NCI-H187 treated with DMSO at 0.1 percent for 48 hours (cell line): ENCODE measurements at places on chromosomes 2 and 18.

DNA sequence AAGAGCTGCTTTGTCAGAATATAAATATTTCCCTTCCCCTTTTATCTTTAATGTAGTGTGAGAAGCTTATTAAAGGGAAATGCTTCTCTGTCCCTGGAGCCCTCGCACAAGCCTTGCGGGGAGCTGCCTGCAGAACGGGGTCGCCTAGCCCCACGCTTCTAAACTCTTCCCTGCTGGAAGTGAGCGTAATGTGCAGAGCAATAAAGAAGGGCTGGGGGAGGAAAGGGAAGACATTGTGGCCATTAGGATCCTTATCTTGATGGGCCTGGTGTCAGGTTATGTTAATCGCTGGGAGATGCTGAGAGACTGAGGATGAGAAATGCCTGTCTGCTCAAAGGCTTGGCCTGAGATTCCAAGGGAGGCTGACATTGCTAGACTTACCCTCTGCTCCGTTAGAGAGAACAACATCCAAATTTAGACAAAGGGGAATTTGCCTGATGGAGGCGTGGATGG, 18.9 kb upstream of the FZD7 start:
- DNase-seq: no peak

GRCh38 chr18:62979176-62979575, 263.8 kb downstream of the PHLPP1 start:
- no peak for DNase-seq

DNA sequence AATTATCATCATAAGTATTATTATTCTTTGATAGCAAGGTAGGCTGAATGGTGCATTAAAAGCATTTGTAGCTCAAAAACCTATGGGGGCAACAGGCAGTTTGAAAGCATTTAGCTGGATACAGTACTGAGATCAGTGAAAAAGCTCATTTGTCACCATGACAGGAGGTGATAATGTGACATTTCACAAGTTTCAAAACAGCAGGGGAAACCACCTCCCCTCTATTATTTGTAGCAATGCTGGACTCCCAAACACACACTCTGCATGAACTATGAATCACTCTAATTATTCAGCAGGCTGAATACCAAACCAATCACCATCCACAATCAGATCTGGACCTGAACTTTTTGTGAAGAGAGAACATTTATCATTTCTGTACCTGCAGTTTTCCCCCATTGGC, 63.4 kb downstream of the MYO5B start:
- DNase-seq: no peak

DNA sequence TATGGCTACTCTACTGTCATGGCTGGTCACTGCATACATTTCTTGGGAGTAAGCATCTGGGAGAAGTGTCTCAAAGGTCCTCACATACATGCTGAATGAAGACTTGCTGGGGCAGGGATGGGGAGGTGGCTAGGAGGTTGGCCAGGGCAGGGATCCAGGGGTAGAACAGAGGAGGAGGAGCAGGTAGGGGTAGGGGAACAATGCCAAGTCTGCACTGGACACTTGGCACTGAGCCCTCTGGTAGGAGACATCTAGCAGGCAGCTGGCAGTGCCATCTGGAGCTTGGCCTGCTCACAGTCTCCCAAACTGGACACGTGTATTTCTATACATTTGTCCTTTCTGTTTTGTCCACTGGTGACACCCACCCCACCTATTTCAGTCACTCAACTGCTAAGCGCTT, 62.7 kb upstream of the REV1 start:
- no peak for DNase-seq

- no peak for DNase-seq
Observed at GRCh38 chr2:133936601-133937000, 317.3 kb upstream of the MGAT5 start.

DNA sequence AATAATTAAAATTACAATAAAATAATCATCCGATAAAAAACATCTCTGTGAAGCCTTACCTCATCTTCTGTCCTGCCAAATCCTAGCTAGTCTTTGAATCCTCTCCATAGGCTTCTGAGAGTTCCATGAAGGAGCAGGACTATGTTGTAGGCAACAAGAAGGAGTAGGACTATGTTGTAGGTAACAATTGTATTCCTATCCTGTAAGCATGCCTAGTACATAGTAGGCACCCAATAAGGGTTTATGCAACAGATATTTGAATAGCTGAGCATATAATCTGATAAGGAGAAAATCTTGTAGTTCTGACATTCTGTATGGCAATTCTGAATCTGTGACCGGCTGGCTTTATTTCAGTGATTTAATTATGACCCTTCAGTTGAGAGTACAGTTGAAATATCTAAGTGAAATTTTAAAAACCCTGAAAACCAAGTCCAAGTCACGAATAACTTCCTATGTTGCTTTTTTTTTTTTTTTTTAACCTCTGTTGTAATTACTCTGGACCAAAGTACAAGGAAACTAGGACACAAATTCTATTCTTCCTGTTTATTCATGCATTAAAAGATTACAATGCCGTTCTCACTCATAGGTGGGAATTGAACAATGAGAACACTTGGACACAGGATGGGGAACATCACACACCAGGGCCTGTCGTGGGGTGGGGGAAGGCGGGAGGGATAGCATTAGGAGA, 27.8 kb downstream of the VWA3B start:
- no peak for DNase-seq

- DNase-seq: no peak
Observed at GRCh38 chr2:86413296-86414094, 27.7 kb upstream of the KDM3A start.

DNA sequence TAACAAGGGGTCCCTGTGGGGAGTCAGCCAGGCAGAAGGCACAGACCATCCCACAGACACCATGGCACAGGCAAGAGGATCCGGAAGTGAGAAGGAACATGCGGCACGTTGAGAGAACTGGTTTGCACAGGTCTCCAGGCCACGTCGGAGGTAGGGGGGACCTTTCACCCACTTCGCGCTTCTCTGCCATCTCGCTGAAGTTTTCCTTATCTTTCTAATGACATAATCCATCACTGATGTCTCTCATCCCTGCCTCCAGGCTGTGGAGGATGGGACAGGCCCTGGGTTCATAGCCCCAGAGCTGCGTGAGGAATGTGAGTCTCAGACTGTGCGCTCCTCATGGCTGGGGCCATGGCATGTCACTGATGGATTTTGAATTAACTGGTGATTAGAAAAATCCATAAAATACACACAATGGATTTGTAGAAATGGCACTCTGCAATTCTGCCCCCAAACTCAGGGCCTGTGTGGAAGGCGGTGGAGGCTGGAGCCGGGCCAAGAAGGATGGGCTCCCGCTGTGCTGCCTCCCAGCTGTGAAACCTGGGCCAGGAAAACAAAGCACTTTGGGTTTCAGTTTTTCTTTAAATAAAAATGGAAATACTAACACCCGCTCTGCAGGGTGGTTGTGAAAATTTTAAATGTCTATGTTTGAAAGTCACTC, 113.3 kb upstream of the ALKAL2 start:
- no peak for DNase-seq

DNA sequence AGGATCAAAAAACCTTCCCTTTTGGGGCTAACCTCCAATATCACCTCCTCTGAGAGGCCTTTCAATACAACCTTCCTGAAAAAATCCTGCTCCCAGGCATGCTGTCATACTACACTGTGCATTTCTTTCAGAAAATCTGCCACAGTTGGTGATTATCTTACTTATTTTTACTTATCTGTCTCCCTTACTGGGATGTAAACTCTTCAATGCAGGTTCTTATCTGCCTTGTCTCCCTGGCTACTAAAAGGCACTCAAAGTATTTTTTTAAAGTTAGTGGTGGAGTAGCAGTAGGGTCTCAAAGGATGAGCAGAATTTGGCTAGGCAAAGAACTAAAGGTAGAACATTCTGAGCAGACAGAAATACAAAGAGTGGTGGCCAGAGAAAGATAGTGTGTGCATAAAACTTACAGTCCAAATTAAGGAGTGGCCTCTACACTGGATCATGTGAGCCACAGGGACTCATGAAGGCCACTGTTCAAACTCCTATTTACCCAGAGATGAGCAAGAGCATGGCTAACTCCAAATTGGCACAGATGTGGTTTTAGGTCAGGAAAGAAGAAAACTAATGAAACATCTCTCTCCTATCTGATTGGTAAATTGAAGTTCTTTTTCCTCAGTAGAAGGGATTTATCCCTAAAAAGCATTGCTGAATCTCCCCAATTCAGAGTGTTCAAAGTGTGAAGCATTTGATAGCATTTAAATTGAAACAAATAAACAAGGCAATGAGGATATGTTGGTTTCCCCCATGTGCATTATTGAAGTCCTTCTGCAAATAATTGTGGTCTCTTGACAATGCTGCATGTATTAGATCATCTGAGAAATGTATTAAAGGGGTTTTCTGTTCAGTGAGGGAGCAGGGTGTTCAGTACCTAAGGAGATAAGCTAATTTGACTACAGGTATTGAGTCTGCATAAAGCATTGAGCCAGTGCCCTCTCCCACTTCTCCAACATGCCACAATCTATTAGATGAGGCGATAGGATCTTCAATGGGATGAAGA, 285.5 kb downstream of the MREG start:
- no peak for DNase-seq

DNA sequence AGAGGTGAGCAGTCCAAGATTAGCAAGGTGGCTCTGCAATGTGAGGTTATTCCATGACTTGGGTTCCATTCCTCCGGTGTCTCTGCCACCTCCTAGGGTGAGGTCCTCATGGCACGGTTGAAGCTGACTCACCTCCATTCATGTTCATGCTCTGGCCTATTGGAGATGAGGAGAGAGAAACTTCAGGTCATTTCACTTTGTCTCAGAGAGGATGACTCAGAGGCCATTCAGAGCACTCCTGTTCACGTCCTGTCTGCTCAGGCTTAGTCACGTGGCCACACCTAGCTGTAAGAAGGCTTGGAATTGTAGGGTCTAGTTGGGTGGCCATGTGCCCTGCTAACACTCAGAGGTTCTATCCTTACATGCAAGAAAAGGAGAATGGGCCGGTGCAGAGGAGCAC, 67.5 kb upstream of the MBOAT2 start:
- DNase-seq: no peak
